ENCODE measurements at places on chromosomes 6 and 20.

- DNase-seq: no peak
Observed at GRCh38 chr6:134307075-134307474, 10.8 kb downstream of the SGK1 start.

DNA sequence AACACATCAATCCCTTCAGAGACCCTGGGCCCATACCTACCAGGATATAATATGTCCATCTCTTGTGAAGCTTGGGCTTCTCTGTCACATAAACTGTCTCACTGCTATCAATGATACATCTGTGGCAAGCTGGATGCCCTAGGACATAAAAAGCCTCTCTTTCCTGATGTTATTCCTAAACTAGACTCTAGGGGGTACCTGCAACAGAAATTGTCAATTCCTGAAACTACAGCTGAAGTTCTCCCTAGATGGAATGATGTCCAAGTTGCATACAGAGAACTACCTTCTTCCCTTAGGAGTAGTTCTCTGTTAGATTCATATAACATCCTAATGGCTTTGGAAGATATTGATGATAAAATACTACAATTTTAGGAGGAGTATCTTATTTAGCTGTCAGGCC, 35.8 kb downstream of the TBX18 start:
- peak; percentile 37 for DNase-seq

DNA sequence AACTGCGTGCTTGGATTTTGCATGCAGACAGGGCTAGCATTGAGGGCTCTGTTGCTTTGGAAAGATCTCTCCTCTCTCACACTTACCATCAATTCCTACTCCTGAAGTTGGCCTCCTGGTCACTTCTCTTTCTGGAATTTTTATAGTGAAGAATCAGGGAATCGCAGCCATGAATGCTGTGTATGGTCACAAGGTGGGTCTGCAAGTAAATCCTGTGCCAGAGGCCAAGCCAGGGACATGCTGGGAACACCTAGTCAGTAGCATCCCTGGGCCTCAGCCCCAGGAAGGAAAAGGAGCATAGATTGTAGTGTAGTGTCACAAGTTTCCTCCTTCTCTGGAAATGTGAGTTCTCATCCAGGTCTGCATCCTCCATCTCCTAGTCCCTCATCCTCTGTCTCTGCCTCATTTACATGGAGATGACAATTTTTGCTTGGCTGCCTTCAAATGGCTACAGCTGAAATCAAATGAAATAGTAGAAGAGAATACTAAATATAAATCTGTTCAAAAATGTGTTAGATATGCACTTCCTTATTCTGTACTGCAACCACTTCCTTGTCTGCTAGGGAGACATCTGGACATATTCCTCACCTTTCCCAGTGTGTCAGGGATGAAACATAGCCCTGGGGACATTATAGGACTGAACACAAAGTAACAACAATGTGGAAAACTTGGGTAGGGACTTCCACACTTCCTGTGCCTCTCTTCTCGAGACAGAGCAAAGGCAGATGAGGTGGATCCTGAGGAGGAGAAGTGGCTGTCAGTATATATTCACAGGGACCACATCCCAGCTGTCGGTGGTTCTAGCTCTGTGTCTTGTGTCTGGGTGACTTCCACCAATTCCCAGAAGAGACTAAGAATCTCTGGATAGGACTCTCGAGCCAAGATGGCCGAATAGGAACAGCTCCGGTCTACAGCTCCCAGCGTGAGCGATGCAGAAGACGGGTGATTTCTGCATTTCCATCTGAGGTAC, 17.0 kb downstream of the CST9 start:
- DNase-seq: no peak

DNA sequence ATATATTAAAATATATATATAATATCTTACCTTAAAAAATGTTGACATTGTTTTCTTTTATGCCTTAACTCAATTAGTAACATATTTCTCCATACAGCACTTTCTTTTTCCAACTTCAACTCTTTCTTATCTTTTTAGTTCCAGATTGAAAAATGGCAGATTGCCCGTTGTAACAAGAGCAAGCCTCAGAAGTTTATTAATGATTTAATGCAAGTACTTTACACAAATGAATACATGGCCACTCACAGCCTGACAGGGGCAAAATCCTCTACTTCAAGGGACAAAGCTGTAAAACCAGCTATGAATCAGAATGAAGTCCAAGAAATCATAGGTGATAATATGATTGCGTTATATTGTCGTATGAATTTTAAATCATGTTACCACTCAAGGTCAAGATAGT, 29.4 kb upstream of the KIAA1586 start:
- DNase-seq: no peak

All from iPS-NIHi11 (cell line).